ENCODE measurements at places on chromosomes 3 and 15.

DNA sequence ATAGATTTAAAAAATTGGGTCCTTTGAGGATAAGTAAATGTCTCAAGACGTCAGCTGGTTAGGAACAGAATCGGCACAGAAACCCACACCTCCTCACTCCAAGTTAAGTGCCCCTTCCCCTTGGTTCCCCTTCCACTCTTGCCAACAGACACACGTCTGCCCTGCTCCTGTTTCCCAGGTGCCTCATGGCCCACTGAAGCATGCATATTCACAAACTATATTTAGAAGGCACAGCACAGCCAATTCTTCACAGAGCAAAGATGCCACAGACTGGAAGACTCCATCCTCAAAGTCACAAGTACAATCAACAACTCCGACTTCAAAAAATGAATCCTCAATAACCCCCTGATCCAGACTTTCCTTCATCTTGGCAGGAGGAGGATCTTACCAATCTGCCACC lies 295.4 kb upstream of the NR2F2 start:
- no peak for DNase-seq

DNA sequence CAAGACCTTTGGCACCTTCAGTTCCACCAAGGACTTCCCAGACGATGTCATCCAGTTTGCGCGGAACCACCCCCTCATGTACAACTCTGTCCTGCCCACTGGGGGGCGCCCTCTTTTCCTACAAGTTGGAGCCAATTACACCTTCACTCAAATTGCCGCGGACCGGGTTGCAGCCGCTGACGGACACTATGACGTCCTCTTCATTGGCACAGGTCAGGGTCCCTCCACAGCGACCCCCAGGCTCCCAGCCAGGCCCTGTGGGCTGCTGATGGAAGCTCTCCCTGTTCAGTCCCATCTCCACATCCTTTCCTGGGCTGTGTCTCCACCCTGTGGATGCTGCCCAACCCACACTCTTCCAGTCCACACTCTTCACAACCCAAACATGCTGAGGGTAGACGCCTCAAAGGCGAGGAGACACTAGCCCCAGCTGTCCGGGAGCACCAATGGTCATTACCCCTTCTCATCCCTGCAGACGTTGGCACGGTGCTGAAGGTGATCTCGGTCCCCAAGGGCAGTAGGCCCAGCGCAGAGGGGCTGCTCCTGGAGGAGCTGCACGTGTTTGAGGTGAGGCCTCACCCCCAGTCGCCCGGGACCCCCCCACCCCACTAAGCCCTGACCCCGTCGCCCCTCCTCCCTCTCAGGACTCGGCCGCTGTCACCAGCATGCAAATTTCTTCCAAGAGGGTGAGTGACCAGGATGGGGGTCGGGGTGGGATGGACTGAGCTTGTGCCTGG lies 4.3 kb upstream of the LSMEM2 start:
- DNase-seq, result peak; percentile 28

DNA sequence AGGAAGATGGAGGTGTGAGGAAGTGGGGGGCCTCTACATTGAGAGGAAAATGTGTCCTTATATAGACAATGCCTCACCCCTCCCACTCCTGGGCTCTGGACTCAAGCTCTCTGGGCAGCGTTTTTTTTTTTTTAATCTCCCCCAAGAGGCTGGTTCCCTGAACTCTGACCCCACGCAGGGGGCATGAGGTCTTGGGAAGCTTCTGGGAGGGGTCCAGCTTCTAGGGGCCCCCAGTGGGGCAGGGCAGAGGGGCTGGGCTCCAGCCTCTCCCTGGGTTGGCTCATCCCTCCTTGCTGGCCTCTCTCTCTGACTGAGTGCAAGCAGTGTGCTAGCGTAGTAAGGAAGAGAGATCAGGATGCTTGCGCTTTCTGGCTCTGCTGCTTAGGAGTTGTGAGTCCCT lies 101.4 kb upstream of the HACD2 start:
- DNase-seq, result no peak

DNA sequence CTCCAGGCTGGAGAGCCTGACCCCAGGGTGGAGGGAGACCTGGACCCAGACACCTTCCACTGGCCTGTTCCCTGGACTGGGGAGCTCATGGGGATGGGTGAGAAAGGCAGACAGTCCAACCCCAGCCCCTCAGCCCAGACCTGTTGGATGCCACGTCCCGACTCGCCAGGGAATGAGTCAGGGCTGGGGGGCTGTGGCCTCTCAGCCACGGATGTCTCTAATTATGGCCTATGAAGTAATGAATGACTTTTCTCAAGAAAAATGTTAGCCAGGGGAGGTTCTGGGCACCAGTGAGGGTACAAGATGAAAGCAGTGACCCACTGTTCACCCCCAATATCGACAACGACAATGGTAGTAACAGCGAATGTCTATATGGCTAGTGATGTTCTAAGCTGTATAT lies 107.0 kb upstream of the RPL32 start:
- DNase-seq, result no peak

- DNase-seq, result no peak
These were observed 252.0 kb upstream of the VEPH1 start for GRCh38 chr3:157755233-157755632.

GRCh38 chr3:29454161-29454611 lies 173.3 kb downstream of the RBMS3 start:
- no peak for DNase-seq

GRCh38 chr15:34318277-34319079 lies 19.1 kb downstream of the SLC12A6 start:
- DNase-seq, result peak; percentile 9

GRCh38 chr3:60169755-60170154 lies 1081.5 kb downstream of the FHIT start:
- DNase-seq, result no peak

Measured in NCI-H2029 (cell line).